Endothelial cell (in vitro differentiated cells): ENCODE measurements at places on chromosomes 7 and 10.

DNA sequence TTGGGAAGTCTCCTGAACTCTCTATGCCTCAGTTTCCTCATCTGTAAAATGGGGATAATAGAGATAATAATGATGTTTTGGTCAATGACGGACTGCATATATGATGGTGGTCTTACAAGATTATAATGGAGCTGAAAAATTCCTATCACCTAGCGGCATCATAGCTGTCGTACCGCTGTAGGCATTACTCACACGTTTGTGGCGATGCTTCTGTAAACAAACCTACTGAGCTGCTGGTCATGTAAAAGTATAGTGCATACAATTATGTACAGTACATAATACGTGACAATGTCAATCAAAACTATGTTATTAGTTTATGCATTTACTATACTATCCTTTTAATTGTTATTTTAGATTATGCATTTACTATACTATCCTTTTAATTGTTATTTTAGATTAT, 339.1 kb upstream of the NPVF start:
- peaks cover 8% of the 10 kb centered on the region for H3K4me1 ChIP-seq
- DNase-seq, result no peak
- H3K36me3 ChIP-seq, result no peaks in the 10 kb centered on the region
- no peak overlapping the region for H3K4me3 ChIP-seq
- H3K27me3 ChIP-seq, result peaks cover 2% of the 10 kb centered on the region
- no peak overlapping the region for H3K27ac ChIP-seq

DNA sequence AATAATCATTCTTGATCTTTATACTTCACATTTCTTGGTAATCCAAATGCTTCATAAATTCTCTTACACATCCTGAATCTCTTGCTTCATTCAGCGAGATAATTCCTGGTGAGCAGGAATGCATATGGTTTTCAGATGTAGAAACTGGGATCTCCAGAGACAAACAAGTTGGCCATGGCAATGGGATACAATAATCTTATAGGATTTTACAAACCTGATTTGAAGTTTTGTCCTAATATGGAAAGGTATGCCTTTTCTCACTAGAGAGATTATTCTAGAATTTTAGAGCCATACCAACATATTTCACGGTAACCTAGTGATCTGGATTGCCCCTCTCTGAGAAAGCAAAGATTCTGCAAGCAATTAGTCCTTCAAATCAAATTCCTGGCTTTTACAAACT, 13.1 kb upstream of the TRDMT1 start:
- no peak overlapping the region for H3K27ac ChIP-seq
- H3K36me3 ChIP-seq, result no peaks in the 10 kb centered on the region
- peaks cover 2% of the 10 kb centered on the region for H3K27me3 ChIP-seq
- peaks cover 25% of the 10 kb centered on the region for H3K4me1 ChIP-seq

- H3K27me3 ChIP-seq, result peaks cover 7% of the 10 kb centered on the region
- peaks cover 16% of the 10 kb centered on the region for H3K4me1 ChIP-seq
- H3K4me3 ChIP-seq, result no peak overlapping the region
- H3K27ac ChIP-seq, result no peak overlapping the region
- peaks cover 3% of the 10 kb centered on the region for H3K36me3 ChIP-seq
These were observed 42.1 kb downstream of the RBM17 start for GRCh38 chr10:6130848-6131470.

- H3K36me3 ChIP-seq, result no peaks in the 10 kb centered on the region
- DNase-seq, result no peak
- no peak overlapping the region for H3K4me3 ChIP-seq
- no peak overlapping the region for H3K27ac ChIP-seq
These were observed 30.3 kb upstream of the NEBL start for GRCh38 chr10:20927456-20927855.

DNA sequence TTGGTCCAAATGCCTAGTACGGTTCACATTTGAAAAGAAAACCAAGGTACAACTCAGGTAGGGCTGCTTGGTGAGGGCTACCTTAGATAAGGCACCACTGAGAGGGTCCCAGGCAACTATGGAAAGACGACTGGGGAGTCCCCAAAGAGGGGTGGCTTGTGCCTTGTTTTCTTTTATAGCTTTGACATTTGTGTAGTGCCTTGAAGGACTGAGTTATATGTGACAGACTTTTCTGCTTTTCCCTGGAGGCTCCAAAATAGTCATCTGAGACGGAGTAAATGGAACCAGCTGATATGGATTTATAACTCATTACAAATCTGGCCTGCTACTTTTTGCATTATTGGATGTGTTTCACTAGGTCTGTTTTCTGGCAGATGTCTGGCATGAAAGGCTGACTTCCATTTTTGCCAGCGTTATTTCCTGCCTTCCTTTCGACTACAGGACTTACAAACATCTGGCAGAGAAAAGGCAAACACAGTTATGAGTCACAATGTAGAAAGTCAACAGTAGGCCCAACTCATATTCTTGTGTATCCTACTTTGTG, 88.2 kb upstream of the IMMP2L start:
- DNase-seq, result no peak
- no peak overlapping the region for H3K4me3 ChIP-seq
- H3K4me1 ChIP-seq, result no peaks in the 10 kb centered on the region
- no peak overlapping the region for H3K27ac ChIP-seq
- no peaks in the 10 kb centered on the region for H3K27me3 ChIP-seq
- no peaks in the 10 kb centered on the region for H3K36me3 ChIP-seq

GRCh38 chr7:151705636-151706276, 171.2 kb downstream of the PRKAG2 start:
- peaks cover 7% of the 10 kb centered on the region for H3K4me1 ChIP-seq
- no peaks in the 10 kb centered on the region for H3K36me3 ChIP-seq

- H3K36me3 ChIP-seq, result peaks cover 2% of the 10 kb centered on the region
- H3K4me3 ChIP-seq, result peak overlapping the region; percentile 66
- H3K27me3 ChIP-seq, result peaks cover 23% of the 10 kb centered on the region
- DNase-seq, result no peak
- no peak overlapping the region for H3K27ac ChIP-seq
These were observed 8.9 kb upstream of the EMX2 start for GRCh38 chr10:117533507-117534281.

DNA sequence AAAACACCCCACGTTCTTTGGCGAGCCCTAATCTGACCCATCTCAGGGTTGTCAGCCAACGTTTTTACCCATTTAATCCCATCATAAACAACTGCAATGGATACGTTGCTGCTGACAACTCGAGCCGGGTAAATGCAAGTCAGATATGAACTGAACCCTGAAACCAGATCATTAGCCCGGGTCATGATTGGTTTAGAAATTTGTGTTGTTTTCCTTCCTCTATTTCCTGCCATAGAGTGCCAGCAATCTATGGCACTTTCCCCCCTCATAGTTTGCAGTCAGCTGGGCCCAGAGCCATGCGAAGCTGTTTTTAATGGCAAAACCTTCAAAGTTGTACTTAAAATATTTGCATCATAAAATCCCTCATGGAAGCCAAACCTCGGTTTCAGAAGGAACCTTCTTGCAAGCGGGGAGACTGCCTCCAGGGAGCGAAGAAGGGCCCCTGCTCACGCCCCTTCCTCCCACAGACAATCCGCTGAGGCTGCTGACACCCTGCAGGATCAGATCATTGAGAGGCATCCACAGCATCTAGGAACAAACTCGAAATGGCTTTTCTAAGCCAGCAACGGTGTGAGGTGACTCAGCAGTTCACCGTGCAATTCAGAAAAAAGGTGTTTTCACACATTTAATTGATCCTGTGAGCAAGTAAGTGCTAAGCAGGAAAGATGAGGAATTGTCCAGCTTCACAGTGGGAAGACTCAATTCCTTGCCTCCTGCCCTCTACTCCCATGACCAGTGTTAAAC, 710.1 kb downstream of the PARD3 start:
- peaks cover 11% of the 10 kb centered on the region for H3K27me3 ChIP-seq
- DNase-seq, result no peak
- peaks cover 17% of the 10 kb centered on the region for H3K36me3 ChIP-seq
- peaks cover 10% of the 10 kb centered on the region for H3K4me1 ChIP-seq
- H3K4me3 ChIP-seq, result no peak overlapping the region

DNA sequence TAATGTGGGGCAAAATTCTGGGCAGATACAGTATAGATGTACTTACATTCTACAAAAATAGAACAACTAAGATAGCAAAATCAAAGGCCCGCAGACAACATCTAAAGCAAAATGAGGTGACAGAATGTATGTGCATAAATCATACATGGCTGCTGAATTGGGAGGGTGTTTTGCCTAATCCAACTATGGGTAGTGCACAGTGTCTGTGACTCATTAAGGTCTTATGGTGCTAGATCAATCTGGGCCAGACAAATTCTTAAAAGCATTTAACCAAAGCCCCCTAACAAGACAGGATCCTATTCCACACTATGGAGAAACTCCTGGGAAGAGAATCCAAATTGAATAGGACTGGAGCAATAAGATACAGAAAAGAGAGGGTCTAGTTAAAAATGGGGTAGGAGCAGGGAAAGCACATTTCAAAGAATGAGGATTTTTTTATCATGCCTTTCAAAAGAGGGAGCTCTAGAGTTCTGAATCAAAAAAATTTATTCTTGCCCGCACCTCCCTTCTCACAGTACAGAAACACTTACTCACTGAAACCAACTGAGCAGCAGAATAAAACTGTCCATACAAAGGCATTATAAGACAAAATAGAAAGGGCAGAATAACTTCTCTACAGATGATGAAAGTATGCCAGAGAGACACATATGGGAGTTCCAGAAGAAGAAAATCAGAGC, 181.3 kb downstream of the RNLS start:
- H3K4me1 ChIP-seq, result no peaks in the 10 kb centered on the region
- no peak overlapping the region for H3K27ac ChIP-seq
- no peaks in the 10 kb centered on the region for H3K27me3 ChIP-seq
- DNase-seq, result no peak
- H3K4me3 ChIP-seq, result no peak overlapping the region

- no peak for DNase-seq
- H3K27ac ChIP-seq, result no peak overlapping the region
- no peak overlapping the region for H3K4me3 ChIP-seq
- no peaks in the 10 kb centered on the region for H3K36me3 ChIP-seq
- peaks cover 25% of the 10 kb centered on the region for H3K4me1 ChIP-seq
These were observed 49.7 kb upstream of the NRF1 start for GRCh38 chr7:129561677-129562359.

DNA sequence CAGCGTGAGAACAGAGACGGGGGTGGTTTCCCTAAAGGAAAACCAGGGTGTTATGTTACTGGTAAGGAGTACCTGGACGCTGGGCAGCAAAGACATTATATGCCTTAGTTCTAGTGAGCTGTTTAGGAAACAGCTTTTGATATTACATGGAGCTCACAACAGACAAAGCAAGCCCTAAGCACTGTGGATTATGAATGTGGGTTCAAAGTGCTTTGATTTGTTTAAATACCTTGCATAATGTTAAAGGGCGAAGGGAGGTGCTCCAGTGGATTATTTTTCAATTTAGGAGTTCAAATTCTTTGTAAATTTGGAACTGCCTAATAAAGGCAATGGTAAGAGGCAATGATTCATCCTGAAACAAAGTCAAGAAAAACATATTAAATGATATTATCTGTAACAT, 13.8 kb downstream of the WNT16 start:
- H3K27me3 ChIP-seq, result no peaks in the 10 kb centered on the region
- no peaks in the 10 kb centered on the region for H3K4me1 ChIP-seq
- H3K4me3 ChIP-seq, result no peak overlapping the region
- H3K36me3 ChIP-seq, result peaks cover 10% of the 10 kb centered on the region
- no peak for DNase-seq

- H3K4me3 ChIP-seq, result no peak overlapping the region
- peaks cover 3% of the 10 kb centered on the region for H3K4me1 ChIP-seq
- no peak overlapping the region for H3K27ac ChIP-seq
- no peaks in the 10 kb centered on the region for H3K36me3 ChIP-seq
- H3K27me3 ChIP-seq, result no peaks in the 10 kb centered on the region
These were observed 50.0 kb downstream of the NPY start for GRCh38 chr7:24334012-24334411.

DNA sequence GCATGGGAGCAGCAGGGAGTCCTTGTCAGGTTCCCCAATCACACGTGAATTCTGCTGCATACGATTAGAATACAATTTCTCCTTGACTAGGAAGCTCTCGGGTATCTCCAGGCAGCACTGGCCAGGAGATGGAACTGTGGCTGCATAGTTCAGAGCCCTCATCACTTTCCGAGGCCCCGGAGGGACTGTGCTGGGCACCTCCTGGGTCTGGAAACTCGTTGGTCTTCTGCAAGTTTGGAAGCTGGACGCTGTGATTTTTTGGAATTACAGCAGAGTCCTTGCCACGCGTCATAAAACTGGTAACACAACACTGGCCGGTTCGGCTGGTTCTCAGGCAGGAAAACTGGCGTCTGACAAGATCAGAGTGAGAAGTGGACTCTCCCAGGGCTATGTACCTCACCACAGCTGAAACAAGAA, 216.1 kb downstream of the CCDC3 start:
- no peak overlapping the region for H3K4me3 ChIP-seq
- no peak overlapping the region for H3K27ac ChIP-seq
- no peaks in the 10 kb centered on the region for H3K27me3 ChIP-seq
- H3K36me3 ChIP-seq, result no peaks in the 10 kb centered on the region
- peaks cover 3% of the 10 kb centered on the region for H3K4me1 ChIP-seq

- peak overlapping the region; percentile 49 for H3K4me3 ChIP-seq
- peaks cover 17% of the 10 kb centered on the region for H3K4me1 ChIP-seq
- peaks cover 5% of the 10 kb centered on the region for H3K27me3 ChIP-seq
- no peaks in the 10 kb centered on the region for H3K36me3 ChIP-seq
- H3K27ac ChIP-seq, result no peak overlapping the region
These were observed 212.4 kb downstream of the CCSER2 start for GRCh38 chr10:84540617-84541288.

GRCh38 chr7:137753067-137753466, 93.7 kb downstream of the DGKI start:
- no peak overlapping the region for H3K27ac ChIP-seq
- DNase-seq, result no peak
- no peaks in the 10 kb centered on the region for H3K36me3 ChIP-seq
- peaks cover 5% of the 10 kb centered on the region for H3K27me3 ChIP-seq
- no peak overlapping the region for H3K4me3 ChIP-seq
- peaks cover 3% of the 10 kb centered on the region for H3K4me1 ChIP-seq
